EH (cell line): ENCODE measurements at places on chromosomes 11 and 22.

- no peak for DNase-seq
Observed at GRCh38 chr22:46551996-46552395, 14.6 kb upstream of the CELSR1 start.

DNA sequence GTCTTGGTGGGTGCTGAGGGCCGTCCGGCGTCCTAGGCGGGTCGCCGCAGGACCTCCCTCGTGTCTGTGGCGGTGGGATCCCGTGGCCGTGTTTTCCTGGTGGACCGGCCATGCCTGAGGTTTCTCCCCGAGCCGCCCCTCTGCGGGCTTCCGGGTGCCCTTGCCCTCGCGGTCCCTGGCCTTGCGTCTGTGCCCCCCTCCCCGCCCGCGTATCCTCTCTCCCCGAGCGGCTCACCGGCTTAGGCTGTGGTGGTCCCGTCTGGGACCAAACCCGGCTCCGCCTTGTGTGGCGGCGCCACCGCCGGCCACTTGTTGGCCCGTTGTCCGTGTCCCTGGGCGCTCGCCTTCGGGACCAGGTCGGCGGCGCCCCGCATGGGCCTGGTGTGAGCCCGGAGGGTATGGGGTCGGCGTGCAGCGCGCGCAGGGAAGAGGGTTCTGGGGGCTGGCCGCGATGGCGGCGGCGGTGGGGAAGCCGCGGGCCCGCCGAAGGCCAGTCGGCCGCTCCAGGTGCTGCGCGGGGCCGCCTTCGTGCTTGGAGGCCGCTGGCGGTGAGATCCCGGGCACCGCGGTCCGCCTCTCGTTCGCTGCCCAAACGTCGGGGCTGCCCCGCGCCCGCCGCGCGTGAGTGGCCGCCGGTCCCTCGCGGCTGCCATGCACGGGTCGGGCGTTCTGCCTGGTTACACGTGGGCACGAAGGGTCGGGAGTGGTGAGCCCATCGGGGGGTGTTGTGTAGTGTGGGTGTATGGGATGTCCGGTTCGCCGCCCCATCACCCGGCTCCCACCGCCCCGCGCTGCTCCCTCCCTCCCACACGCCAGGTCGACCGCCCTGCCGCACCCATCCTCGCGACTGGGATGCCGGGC, 3899.1 kb upstream of the OR11H1 start:
- DNase-seq: no peak

DNA sequence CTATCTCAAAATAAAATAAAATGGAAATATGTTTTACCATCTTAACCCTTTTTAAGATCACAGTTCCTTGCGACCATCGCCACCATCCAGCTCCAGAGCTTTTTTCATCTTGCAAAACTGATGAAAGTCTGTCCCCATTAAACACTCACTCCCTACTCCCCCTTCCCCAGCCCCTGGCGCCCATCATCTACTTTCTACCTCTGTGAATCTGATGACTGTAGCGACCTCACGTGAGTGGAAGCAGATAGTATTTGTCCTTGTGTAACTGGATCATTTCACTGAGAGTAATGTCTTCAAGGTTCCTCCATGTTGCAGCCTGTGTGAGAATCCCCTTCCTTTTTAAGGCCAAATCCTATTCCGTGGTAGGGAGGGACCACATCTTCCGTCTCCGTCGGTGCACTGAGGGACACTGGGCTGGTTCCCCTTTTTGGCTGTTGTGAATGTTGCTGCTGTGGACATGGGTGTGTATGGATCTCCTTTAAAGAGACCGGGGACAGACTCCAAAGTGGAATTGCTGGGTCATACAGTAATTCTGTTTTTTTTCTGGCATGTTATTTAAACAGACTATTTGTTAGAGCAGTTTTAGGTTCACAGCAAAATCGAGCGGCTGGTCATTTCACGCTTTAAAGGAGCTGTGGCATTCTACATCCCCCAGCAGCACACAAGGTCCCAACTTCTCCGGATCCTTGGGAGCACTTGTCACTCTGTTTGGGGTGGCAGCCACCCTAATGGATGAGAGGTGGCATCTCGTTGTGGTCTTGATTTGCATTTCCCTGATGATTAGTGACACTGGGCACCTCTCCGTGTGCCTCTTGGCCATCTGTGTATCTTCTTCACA, 120.0 kb downstream of the KCNQ1 start:
- DNase-seq: no peak

DNA sequence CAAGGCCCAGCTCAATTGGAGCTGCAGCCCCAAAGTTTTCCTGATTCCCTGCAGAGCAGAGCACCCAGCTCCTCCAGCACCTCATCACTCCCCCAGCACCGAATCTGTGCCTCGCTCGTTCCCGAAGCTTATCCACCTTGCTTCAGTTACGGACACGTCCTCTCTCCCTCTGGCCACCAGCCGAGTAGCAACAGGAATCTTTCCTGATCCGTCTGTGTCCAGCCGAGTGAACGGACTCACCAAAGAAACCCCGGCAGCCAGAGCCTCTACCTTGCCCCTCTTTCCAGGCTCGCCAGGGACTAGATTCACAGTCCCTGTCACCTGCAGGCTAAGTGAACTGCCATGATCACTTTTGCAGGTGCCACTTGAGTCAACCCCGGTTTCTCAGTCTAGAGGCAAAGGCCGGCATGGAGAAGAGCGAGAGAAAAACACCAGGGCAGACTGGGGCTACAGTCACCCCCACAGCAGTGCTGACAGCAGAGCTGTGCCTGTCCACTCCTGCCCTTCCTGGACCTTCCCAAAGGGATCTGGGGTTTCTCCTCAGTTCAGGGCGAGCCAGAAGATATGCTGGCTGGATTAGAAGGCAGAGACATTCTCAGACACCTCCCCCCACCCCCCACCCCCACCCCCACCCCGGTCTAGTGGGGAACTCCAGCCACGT, 32.3 kb downstream of the BID start:
- no peak for DNase-seq

GRCh38 chr11:3146612-3147256, 18.4 kb downstream of the OSBPL5 start:
- DNase-seq: peak; percentile 87

GRCh38 chr11:121499405-121499804, 46.6 kb upstream of the SORL1-AS1 start:
- DNase-seq: no peak

GRCh38 chr11:57982776-57983175, 40.9 kb upstream of the OR9Q1 start:
- no peak for DNase-seq

- no peak for DNase-seq
Observed at GRCh38 chr11:32437495-32438345, 2.4 kb upstream of the WT1 start.

DNA sequence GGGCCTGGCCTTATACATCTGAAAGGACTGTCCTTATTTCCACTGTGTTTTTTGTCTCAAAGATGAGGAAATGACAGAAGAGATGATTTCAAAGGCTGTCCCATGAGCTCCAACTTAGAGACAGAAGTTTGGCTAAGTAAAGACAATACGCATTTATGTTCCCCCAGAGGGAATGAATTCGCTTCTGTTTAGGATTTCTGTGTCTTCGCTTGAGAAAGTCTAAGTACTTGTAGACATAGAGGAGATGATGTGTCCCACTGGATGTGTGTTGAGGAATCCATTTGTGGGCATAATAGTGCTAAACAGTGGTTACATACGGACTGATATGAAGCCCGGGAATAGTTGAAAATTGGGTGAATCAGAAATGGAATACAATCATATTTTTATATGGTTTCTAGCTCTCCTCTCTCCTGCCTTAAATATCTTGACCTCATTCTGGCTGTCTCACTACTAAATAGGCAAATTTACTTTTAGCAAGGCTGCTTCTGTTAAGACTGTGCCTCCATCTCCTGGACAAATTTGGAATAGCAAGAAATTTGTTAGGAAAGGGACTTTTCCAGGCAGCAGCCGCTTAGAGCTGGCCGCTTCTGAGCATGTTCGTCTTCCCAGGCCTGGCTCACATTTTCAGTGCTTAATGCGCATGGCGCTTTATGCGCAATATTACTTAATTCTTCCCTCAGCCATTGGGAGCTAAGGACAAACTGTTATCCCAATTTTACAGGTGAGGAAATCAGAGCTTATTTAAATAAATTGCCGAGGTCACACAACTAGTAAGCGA, 1.9 kb upstream of the PEX26 start:
- peak; percentile 89 for DNase-seq

DNA sequence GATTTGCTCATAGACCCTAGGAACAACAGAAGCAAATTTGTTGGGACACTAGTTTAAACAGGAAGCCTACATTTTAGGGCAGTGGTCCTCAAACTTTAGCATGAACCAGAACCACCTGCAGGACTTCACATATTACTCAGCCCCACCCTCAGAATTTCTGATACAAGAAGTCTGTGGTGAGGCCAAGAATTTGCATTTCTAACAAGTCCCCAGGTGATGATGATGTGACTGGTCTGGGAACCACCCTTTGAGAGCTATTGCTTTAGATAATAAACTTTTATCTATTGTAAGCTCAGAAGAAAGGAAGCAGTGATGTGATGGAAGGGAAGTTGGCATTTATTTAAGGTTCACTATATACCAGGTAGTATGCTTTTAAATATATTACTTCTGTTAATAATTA, 194.0 kb downstream of the FAM181B start:
- DNase-seq: no peak

DNA sequence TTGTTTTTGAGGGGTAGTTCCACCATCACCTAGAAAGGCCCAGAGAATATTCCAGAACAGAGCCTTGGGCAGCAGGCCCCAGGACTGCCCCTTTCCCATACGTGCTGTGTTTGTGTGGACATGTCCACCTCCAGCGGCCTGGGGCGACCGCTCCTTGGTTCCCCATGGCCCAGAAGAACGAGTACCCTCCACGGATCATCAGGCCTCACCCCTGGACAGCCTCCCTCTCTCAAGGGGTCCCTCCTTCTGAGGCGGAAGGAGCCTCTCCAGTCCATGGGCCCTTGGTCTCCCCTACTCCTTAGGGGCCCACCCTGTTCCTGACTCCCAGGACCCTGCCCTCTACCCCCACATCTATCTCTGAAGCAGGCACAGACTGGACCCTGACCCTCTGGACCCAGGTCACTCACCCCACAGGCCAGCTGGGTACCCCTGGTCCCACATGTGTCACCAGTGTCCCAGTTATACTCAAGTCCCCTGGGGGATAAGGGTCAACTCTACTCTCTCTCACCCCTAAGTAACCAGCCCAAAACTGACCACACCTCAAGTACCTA, 32.6 kb downstream of the IGLL5 start:
- DNase-seq: no peak

DNA sequence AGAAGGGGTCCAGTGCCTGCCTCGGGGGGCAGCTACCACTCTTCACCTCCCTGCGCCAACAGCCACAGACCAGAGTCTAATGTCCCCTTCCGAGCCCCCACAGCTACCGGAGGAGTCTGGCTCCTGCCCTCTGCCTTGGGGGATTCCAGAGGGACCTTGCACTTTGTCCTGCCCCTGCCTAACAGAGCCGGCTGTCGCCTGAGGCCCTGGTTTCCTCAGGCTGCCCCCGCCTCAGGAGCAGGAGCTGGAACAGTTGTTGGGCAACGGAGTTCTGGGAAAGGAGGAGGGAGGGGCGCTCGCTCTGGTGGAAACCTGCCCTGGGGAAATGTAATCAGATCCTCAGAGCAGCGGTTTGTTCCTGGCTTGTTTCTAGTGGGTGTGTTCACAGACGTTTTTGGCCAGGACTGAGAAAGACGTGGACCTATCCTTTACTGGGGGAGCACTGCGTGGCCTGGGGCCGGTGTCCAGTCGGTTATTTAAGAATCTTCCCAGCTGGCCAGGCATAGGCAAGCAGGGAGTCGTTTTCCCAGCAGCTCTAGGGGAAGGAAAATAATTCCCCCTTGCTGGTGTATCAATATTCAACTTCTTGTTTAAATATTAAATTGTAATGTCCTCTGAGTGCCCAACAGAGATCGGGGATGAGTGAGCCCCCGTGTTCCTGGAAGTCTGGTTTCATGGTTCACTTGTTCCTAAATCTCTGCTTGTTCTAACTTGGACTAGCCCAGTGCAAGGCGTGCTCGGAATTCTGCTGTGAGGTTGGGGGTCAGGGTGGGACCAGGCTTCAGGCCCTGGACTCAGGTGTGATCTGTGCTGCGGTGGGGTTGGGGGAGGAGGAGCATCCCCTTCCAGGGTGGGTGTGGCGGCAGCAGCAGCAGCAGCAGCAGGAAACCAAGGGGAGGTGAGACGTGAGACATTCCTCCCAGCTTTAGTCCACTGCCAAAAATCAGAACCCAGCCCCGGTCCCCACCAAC, 32.1 kb downstream of the A4GALT start:
- peak; percentile 97 for DNase-seq

GRCh38 chr11:1297011-1297575, 12.3 kb downstream of the TOLLIP start:
- no peak for DNase-seq

- DNase-seq: no peak
Observed at GRCh38 chr22:17952273-17952801, 72.0 kb downstream of the MICAL3 start.

DNA sequence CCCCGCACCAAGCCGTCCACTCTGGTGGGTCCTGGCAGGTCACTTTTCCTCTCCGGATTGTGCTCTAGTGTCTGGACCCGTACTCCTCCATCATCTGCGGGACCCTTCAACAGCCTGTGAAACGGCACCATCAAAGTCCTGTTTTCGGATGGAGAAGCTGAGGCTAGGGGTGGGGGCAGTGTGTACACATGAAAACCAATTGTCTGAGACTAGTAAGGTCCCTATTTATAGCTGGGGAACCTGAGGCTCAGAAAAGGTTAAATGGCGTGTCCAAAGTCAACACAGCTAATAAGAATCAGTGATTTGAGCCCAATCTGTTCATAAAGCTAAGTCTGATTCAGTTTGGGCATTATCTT, 668 bp upstream of the LRRC32 start:
- no peak for DNase-seq

DNA sequence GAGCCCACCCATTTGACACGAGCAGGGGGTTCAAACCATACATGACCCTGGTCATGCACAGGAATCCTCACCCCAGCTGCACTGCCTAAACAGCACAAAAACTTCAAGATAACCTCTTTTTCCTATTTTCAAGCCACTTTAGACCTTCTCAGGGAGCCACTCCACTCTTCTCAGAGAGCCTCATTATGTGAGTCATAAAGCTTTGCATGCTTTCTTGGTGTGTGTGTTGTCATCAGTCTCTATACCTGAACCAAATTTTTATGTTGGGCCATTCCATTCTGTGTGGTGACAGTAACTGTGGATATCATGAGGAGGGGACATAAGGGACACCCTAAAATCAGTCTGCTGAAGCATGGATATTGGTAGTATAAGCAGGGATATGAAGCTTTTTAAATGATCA, 769.5 kb upstream of the API5 start:
- DNase-seq: no peak

DNA sequence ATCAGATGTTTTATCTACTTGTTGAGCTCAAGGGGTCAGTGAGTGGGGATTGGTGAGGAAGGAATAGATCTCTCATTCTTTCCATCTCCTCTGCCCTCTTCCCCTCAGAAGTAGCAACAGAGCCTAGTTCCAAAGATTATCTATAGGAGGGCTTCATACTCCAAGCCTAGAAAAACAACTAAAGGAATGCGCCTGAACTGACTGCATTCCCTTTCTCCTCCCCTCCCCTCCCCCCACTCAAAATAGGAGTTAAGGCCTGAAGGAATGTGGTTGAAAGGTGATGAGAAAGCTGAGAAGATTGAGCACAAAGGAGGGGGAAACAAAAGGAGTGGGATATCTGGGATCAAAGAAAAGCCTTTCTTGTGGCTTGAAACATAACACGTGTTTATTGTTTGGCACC, 10.5 kb downstream of the EMSY start:
- peak; percentile 39 for DNase-seq
